CD4-positive, alpha-beta T cell treated with Interleukin-12 subunit alpha and Interleukin-12 subunit beta, for 1 hour (primary cell): ENCODE measurements at places on chromosomes 1 and 21.

DNA sequence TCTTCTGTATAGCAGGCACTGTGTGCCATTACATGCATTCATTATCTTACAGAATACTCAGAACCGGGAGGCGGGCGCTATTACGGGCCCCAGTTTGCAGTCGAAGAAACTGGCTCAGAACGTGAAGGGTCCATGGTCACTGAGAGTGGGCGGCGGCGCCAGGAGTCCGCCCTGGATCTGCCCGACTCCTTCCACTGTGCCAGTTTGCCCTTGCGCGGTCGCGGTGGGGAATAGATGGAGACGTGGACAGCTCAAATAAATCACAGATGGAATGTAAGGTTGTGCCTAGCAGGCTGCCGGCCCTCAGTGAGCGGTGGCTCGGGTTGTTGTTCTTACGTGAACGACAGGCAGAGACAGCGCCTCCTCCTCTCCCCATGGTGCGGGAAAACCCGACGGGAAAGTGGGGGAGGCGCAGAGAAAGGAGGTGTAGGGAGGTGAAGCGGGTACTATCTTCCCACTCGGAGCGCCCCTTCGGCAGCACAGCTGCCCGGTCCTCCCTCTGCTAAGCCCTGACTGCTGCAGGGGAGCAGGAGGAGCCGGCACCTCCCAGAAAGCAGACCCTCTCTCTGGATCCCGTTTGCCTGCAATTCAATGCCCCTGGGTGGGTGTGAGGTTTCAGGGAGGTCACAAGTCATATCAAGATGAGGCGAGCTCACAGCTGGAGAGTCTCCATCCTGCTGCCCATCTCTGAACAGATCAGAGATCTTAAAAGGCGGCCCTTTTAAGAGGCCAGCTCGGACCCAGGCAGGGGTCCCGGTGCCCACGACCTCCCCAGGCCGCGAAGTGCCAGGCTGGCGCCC lies 1.1 kb downstream of the COL9A2 start:
- peak; percentile 36 for DNase-seq

GRCh38 chr1:112144733-112145426 lies 155.4 kb upstream of the KCND3 start:
- DNase-seq, result no peak

- DNase-seq, result no peak
Observed at GRCh38 chr1:61287734-61288133, 205.4 kb downstream of the NFIA start.

DNA sequence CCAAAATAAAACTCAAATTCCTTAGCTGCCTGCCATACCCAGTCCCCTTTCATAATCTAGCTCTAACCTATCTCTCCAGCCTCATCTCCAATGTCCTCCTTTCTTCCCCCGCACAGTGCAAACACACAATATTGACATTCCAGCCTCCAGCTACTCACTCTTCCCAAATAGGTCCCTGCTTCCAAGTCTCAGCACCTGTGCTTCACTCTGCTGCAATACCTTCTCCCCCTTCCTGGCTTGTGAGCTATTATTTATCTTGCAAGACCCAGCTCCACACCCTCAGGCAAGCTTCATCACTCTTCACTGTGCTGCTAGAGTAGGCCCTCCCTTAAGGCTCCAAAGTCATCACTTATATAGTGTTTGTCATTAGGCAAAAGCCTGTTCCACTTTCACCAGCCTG lies 9.7 kb downstream of the PLPP3 start:
- DNase-seq, result no peak

GRCh38 chr1:191912517-191912916 lies 245.7 kb upstream of the RGS18 start:
- DNase-seq, result no peak
